ENCODE measurements at places on chromosomes 7 and 10. TPM values are rescaled to one million over a fixed set of nuclear protein-coding genes. Genes with fewer than 3 reads are reported as not detected.

GRCh38 chr7:9983048-9983447 is 990.6 kb upstream of the PHF14 start:
- no peaks in the 10 kb centered on the region for H3K27me3 ChIP-seq
- DNase-seq: no peak
- H3K4me1 ChIP-seq: no peaks in the 10 kb centered on the region
- no peak overlapping the region for H3K27ac ChIP-seq
- H3K36me3 ChIP-seq: no peaks in the 10 kb centered on the region
- no peak overlapping the region for H3K4me3 ChIP-seq

GRCh38 chr7:84013616-84014240 is 180.9 kb downstream of the SEMA3A start:
- DNase-seq: no peak
- no peak overlapping the region for H3K27ac ChIP-seq
- no peaks in the 10 kb centered on the region for H3K27me3 ChIP-seq

- no peaks in the 10 kb centered on the region for H3K36me3 ChIP-seq
Measured at GRCh38 chr10:15526754-15527153, 155.7 kb upstream of the FAM171A1 start.

- no peaks in the 10 kb centered on the region for H3K4me1 ChIP-seq
- H3K36me3 ChIP-seq: no peaks in the 10 kb centered on the region
- no peak overlapping the region for H3K4me3 ChIP-seq
- no peak overlapping the region for H3K27ac ChIP-seq
Measured at GRCh38 chr7:55335151-55335550, 30.0 kb upstream of the LANCL2 start.

DNA sequence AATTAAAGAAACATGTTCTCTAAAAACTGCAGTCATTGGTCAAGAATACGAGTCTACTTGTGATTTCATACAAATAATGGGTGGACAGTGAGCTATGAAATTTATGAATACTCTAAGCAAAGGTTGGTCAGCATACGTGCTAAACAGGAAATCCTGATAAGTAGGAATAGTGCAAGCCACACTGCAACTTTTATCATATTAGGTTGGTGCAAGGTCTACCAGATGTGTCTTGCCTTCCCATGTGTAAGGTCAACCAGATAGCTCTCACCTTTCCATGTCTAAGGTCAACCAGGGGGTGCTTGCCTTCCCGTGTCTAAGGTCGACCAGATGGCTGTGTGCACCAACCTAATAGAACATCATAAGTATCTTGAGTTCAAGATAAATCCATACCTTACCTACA is 2.0 kb upstream of the ITGB1 start:
- no peaks in the 10 kb centered on the region for H3K36me3 ChIP-seq
- DNase-seq: no peak
- H3K4me1 ChIP-seq: no peaks in the 10 kb centered on the region
- H3K27ac ChIP-seq: peak overlapping the region; percentile 98

GRCh38 chr7:65339257-65339656 is 34.4 kb upstream of the ZNF92 start:
- H3K4me3 ChIP-seq: no peak overlapping the region
- DNase-seq: no peak
- no peaks in the 10 kb centered on the region for H3K4me1 ChIP-seq
- H3K27ac ChIP-seq: no peak overlapping the region

DNA sequence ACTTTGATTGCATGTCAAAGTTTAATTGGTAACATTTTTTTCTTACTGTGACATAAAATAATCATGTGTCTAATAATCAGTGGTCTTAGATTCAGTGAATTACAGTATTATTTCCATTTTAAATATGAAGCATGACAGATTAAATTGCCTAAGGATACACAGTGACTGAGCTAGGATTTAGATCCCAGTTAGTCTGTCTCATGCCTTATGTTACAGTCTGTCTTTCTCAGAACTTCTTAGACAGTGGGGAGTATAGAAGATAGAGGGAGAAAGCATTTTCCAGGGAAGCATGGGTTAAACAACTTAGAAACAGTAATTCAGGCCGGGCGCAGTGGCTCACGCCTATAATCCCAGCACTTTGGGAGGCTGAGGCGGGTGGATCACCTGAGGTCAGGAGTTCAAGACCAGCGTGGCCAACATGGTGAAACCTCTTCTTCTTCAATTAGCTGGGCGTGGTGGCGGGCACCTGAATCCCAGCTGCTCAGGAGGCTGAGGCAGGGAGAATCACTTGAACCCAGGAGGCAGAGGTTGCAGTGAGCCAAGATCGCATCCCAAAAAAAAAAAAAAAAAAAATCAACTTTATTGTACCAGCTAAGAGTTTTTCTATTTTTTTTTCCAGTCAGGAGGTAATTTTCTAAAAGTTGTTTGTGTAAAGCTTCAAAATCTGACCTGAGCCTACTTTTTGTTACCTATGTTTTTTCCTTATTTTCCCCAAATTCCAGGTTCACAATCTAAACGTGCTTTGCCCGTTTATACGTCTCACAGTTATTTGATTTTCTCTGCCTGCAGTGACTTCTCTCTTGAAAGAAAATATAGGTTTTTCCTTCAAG is 3.3 kb downstream of the CASD1 start:
- H3K4me3 ChIP-seq: no peak overlapping the region
- H3K4me1 ChIP-seq: peaks cover 42% of the 10 kb centered on the region
- DNase-seq: no peak
- H3K27ac ChIP-seq: no peak overlapping the region
- H3K36me3 ChIP-seq: no peaks in the 10 kb centered on the region
- H3K27me3 ChIP-seq: no peaks in the 10 kb centered on the region

GRCh38 chr7:74039337-74039736 is 11.4 kb downstream of the ELN start:
- H3K27me3 ChIP-seq: no peaks in the 10 kb centered on the region
- H3K4me3 ChIP-seq: no peak overlapping the region
- H3K36me3 ChIP-seq: peaks cover 75% of the 10 kb centered on the region
- DNase-seq: no peak
- no peaks in the 10 kb centered on the region for H3K4me1 ChIP-seq

DNA sequence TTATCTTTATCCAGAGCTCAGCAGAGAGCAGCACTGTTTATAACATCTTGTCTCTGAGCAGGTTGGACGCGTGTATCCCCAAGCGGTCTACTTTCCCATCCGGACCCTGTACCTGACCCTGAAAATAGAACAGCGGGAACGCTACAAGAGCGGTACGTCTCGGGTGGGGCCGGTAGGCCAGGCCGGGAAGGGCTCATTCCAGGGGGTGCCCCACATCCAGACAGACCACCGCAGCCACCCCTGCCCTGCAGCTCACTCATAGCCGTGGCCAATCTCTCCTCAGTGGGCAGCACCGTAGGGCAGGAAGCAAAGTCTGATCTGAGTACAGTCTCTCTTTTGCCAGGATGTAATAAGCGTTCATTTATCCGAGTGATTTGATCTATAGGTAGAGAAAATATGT is 113.7 kb downstream of the TRRAP start:
- no peaks in the 10 kb centered on the region for H3K4me1 ChIP-seq
- H3K36me3 ChIP-seq: peaks cover 94% of the 10 kb centered on the region
- H3K27ac ChIP-seq: no peak overlapping the region
- no peaks in the 10 kb centered on the region for H3K27me3 ChIP-seq
- DNase-seq: no peak
- no peak overlapping the region for H3K4me3 ChIP-seq

DNA sequence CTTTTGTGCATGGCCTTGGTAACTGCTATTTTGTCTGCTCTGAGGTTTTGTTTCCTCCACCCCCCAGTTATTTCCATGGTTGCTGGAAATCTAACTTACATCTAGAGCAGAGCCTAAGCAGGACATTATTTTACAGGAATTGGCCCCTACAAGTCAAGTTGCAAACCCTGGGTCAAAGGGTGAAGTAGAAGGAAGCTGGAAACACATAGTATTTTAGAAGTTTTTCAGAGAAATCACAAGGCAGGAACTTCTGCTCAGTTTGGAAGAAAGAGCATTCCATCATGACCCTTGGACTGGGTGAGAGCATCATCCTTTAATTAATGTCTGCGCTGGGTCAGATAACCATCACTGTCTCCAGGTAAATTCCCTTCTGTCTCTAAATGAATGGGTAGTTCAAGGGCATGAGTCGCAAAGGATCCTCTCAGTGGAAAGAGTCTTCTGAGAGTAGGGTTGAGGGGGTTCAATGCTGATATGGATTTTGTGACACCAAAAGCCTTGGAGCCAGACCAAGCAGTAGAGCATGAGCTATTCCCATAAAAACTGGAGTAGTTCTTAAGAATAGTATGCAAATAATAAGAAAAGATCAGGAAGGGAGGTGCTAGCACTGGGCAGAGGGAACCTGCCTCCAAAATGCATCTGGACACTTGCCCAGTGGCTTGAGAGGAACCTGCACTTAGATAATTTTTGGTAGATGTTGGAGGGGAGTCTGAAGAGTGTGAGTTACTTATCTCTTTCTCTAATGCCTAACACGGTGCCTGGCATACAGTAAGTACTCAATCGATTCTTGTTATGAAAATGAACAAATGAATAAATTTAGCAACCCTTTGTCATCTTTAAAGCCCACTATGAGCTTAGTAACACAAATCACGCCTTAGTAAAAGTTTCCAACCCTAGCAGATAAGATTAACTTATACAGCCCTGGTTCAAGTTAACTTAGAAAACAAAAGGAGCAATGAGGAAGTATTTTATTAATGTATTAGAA is 160.6 kb upstream of the ADO start:
- no peak for DNase-seq
- H3K4me1 ChIP-seq: peaks cover 8% of the 10 kb centered on the region
- no peak overlapping the region for H3K4me3 ChIP-seq
- no peaks in the 10 kb centered on the region for H3K27me3 ChIP-seq

DNA sequence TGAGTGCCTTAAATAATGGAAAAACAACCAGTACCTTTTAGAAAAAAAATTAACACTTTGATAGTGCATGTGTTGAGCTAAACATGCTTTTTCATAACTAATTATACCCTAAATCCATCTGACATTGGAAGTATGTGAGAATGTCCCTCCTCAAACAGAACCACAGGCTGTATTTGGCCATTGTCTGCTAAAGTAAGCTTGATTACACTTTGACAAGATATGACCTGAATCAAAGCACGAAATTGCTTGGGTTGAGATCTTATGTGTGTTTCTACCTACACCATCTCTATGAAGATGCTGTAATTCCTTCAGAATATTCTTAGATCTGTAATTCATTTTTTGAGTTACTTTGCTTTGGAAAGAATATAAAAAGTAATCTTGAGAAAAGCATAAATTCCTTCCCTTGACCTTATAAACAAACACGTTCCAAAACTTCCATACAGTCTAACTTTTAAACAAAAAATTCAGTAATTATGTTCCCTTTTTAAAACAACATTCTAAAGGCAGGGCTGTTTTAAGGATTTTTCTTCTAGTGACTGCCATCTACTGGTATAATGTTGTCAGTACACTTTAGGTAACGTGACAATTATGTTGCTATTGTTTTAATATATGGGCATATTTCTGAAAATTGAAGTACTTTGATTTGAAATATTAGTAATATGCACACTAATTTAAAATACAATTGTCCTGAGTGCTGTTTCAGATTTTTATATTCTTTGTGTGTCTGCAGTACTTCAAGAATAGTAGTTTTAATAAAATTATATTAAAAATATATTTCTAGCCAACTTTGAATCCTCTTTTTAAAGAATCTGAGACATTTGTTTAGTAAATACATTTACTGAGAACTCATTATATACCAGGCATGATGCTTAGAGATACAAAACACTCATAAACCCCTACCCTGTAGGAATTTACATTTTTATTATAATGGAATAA is 20.9 kb downstream of the CD36 start:
- no peaks in the 10 kb centered on the region for H3K27me3 ChIP-seq
- peak overlapping the region; percentile 61 for H3K27ac ChIP-seq
- H3K4me1 ChIP-seq: peaks cover 42% of the 10 kb centered on the region
- DNase-seq: no peak
- no peak overlapping the region for H3K4me3 ChIP-seq

DNA sequence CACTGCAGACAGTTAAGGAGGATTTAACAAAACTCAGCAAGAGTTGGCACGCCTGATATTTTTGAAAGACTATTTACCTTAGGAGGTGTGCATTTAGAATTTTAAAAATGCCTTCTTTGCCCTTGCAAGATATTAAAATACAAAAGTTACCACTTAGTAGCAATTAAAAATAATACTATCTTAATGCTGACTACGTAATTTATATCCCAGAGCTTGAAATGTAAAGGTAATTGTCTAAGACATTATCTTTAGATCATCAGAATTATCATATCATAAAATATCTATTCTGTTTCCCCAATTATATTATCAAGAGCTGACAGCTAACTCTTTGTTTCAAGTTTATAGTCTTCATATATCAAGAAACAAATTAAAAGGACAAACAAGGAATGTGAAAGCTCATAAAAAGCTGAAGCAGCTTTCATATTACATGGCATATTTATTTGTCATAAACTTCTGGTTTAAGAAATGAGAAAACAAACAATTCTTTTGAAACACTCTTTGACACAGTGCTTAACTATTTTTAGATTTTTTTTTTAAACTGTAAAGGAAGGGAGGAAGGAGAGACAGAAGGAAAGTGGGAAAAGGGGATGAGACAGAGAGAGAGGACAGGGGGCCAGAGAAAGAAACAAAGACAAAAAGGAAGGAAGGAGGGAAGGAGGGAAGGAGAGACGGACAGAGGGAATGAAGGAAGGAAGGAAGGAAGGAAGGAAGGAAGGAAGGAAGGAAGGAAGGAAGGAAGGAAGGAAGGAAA is 73.5 kb downstream of the RTKN2 start:
- no peak overlapping the region for H3K4me3 ChIP-seq

DNA sequence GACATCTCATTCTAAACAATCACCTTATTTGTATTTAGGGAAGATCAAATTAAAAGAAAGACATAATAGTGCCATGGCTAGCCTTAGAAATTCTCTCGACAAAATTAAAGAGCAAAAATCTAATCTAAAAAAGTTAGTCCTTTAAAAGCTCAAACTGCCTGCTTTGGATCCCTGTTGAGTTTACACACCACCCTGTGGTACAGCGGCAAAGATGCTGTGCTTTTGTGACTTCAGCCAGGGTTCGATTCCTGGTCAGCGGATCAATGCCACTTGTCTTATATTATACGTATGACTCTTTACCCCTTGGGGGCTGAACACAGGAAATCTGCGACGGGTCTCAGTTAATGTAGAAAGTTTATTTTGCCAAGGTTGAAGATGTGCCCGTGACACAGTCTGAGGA is 51.3 kb upstream of the VOPP1 start:
- no peak overlapping the region for H3K4me3 ChIP-seq
- no peaks in the 10 kb centered on the region for H3K36me3 ChIP-seq
- H3K27ac ChIP-seq: no peak overlapping the region
- DNase-seq: no peak
- no peaks in the 10 kb centered on the region for H3K4me1 ChIP-seq

DNA sequence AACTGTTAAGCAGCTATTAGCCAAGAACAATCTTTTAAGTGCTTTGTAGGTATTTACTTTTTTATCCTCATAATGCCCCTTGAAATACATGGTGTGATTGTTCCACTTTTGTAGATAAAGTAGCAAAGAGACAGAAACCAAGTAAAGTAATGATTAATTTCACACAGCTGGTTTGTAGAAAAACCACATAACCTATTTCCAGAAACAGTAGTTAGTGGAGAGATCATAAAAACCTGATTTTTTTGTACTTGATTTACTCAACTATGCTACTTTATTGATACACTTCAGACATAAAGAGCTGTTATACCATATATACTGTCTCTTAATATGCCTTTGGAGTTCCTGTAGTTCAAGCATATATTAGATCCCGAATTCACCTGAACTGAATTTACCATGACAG is 118.4 kb downstream of the SEMA3A start:
- no peak overlapping the region for H3K27ac ChIP-seq
- H3K27me3 ChIP-seq: no peaks in the 10 kb centered on the region

Gene GPR26
- not detected for total RNA-seq

Gene PON1
- not detected for total RNA-seq

Gene ZNHIT1
- total RNA-seq: 69.6 TPM

Gene NKX1-2
- not detected for total RNA-seq

Gene PITRM1
- total RNA-seq: 68.3 TPM
